CD4-positive, alpha-beta T cell treated with Interleukin-15 for 4 hours (primary cell): ENCODE measurements at places on chromosomes 13 and 19.

- no peak for DNase-seq
These were observed 401.7 kb upstream of the HTR2A start for GRCh38 chr13:47298506-47298905.

DNA sequence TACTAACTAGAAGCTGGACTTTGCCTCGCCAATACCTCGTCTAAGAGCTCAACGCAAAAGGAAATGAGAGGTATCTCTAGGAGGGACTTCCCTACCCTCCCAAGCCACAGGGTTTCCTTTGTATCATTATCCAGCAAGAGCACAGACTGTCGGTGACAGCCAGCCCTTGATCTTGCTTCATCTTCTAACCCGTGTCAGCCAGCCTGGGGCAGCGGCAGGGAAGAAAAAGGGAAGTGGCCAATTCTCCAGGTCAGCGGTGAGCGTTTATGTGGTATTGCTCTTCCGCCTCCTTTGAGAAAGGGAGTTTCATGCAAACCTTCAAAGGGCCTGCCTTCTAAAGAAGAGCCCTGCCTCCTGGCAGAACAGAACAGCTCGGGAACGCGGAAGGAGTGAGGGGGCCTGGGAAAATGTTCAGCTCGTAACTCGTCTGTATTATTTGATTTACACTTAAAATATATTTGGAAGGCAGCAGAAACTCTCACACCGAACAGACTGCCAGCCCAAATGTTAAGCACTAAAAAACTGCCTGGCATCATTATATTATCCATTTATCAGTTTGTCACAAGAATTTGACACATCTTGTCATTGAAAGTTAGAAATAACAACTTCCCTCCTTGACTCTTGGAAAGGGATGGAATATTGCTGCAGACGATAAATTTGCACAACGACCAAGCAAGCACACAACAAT, 41.8 kb downstream of the EFNB2 start:
- DNase-seq = no peak

- DNase-seq = no peak
These were observed 79.2 kb downstream of the SIPA1L3 start for GRCh38 chr19:37986048-37986750.

GRCh38 chr13:102707467-102707866, 12.6 kb upstream of the METTL21C start:
- DNase-seq = no peak

- peak; percentile 42 for DNase-seq
These were observed at the start of gene HCST for GRCh38 chr19:35901854-35902661. Gene HCST, plus strand, starts transcription at chr19:35902529. Its CDS starts 65 bp downstream, at chr19:35902594.

GRCh38 chr19:29622166-29623070, 16.3 kb downstream of the POP4 start:
- peak; percentile 21 for DNase-seq

DNA sequence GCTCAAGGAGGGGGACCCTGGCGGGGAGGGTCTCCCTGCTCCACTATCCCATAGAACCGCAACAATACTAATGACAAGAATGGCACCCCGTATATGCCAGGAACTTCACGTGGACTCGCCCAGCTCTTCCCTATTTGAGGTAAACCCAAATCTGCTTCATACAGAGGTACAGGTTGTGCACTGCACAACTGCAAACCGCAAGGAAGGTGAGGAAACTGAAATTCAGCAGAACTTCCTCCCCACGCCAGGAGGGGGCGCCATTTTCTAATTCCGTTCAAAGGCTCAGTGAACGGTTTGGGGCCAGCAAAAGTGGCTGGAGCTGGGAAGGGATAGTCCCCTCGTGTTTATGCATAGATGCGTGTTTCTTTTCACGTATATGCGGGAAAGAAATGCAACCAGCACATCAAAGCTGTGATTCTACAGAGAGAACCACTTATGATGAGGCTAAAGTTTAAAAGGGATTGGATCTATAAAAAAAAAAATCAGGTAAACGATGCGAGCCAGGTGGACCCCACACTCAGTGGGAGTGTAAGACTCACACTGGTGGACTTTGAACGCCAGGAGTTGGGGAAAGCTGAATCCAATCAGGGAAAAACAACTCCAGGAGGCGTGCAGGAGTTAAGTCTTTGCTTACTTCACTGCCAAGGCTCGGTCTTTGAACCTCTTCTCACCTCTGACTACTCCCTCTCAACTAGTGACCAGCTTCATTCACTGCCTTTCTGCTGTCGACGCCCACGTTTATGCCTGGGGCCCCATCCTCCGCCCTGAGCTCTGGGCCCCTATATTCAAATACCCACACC, 20.3 kb downstream of the C19orf81 start:
- DNase-seq = peak; percentile 21

- DNase-seq = peak; percentile 76
These were observed 1.5 kb downstream of the RGCC start for GRCh38 chr13:41458761-41459431.

- DNase-seq = no peak
These were observed 16.5 kb upstream of the RNF17 start for GRCh38 chr13:24747248-24748060.

DNA sequence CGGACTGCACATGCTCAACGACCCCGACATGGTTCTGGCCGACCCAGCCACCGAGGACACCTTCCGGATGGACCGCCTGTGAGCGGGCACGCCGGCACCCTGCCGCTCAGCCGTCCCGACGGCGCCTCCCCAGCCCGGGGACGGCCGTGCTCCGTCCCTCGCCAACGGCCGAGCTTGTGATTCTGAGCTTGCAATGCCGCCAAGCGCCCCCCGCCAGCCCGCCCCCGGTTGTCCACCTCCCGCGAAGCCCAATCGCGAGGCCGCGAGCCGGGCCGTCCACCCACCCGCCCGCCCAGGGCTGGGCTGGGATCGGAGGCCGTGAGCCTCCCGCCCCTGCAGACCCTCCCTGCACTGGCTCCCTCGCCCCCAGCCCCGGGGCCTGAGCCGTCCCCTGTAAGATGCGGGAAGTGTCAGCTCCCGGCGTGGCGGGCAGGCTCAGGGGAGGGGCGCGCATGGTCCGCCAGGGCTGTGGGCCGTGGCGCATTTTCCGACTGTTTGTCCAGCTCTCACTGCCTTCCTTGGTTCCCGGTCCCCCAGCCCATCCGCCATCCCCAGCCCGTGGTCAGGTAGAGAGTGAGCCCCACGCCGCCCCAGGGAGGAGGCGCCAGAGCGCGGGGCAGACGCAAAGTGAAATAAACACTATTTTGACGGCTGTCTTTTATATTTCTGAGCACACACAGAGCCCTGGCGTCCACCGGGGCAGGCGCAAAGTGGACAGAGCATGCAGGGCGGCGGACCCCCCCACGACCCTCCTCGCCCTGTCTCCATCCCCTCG, 13.6 kb downstream of the COMP start:
- DNase-seq = no peak

DNA sequence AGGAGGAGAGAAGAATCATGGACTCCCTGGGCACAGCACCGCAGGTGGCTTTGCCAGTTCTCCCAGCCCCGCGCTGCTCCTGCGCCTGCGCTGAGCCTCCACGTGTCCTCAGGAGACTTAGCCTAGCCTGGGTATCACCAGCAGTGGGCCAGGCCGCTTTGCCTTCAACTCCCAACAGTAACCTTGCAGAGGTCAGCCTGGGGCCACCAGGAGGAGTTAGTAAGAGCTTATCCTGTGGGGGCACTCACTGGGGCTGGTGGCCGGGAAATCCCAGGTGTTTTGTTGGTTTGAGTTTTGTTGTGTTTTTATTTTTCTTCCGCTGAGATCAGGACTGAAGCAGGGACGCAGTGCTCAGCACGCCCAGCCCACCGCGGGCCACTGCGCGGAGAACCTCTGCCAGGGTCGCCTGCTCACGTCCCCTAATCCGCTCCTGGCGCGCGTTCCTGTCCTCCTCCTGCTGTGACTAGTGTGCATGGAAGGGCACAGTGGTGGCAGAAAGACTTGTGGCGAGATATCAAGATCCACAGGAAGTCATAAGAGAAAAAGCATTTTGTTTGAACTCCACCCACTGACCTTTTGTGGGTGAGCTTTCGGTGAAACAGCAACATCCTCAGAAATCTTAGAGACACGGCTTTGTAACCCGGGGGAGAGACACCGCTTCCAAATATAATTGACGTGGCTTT, 207.4 kb upstream of the RFC3 start:
- DNase-seq = peak; percentile 67

DNA sequence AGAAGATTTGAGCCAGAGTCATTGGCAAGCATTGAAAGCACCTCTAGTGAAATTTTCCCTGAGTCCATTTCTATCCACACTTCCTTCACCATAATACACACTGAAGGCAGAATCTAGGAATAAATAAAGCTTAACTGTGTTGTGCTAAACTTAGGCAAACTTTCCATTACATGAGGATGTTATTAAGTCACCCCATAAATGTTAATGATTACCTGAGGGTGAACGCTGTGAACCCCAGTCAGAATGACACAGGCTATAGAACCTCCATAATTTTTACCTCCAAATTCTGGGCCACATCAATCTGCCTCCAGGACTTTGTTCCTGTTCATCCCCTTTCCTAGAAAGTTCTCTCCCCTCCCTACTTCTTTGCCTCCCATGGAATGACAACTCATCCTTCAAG, 71.0 kb downstream of the RAP2A start:
- no peak for DNase-seq

DNA sequence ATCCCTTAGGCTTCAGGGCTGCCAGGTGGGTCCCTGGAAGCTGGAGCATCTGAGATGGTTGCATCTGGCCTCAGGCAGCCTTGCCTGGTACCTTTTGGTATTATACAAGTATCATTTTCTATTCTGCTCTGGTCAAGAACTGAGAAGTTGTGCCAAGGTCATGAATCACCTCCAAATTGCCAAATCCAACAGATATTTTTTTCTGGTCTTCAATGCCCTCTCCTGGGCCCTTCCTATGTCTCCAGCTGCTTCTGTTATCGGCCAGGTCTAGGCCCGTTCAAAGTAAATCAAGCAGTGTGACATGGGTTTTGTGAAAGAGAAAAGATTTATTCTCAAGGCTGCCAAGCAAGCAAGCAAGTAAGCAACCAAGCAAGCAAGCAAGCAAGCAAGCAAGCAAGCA, 271.1 kb upstream of the MAB21L1 start:
- no peak for DNase-seq

DNA sequence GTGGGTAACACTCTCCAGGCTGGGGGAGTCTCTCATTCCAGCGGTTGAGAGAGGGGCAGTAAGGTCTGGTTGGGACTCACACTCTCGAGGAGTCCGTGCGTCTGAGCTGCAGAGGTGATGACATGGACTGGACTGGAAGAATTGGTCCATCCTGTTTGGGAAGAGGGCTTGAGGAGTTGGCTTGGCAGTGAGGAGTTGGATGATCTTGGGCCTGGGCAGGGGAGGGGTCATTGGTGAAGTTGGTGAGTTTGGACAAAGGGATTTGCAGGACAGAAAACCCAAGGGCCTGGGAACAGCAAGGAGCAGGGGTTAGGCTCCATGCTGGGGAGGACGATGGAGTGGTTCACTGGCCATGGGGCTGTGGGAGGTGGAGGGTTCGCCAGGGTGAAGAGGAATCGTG, 3.7 kb downstream of the PPP1R37 start:
- no peak for DNase-seq

DNA sequence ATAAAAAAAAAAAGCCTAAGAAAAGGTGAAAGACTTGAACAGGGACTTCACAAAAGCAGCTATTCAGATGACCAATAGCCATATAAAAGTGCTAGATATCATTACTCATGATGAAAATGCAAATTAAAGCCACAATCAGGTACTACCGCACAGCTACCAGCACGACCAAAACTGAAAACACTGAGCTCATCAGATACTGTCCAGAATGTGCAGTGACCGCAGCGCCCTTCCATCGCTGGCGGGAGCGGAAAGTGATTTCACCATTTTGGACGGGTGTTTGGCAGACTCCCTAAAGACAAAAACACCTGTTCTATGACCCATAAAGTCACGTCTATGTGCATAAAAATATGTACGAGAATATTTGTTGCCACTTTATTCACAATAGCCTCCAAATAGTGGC, 60.7 kb downstream of the SLC6A16 start:
- DNase-seq = no peak

DNA sequence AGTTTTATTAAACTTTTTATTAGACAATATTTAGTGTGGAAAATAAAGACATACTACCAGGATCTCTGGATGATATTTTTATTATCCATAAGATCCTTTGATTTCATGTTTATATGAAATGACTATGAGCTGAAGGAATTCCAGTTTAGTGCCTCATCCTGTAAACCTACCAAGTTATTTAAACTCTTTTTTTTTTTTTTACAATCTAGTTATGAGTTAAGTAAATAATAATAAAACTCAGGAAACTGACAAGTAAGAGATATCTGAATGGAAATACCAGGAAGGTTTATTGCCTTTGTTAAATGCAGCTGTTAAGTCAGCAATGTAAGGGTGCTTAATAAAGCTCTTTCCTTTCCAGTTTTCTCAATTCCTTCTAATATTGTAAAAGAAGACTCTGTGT, 53.9 kb downstream of the RXFP2 start:
- no peak for DNase-seq

DNA sequence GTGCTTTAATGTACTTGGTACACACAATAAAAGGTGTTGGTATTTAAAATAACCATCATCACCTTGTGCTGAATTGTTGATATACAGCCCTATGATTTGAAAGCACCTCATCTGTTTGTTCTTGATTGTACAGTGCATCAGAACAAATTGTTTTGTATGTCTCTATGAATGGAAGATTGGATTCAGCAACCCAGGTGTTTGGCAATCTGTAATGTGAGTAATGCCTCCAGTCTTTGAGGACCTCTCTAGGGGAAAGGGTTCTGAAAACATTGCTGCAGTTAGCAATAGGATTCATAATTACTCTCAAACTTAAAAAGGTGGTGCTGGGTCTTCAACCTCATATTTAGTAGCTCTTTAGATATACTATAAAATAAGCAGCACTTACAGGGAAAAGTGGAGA, 341.8 kb downstream of the OXGR1 start:
- DNase-seq = no peak

DNA sequence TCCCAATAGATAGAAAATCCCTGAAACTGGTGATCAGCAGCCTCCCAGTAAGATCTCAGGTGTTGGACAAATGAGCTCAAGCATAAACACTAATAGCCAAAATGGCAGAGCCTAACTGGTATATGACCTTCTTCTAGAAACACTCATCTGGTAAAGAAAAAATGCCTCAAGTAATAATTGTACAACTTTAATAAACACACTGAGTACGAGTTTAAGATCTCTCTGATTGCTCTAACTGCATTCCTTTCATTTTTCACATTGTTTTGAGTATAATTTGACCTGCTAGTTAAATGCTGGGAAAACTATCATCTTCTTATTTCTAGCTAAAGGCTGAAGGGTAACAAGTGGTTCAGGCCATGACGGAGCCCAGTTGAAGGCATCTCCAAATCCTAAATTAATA, 2009.5 kb upstream of the PCDH20 start:
- DNase-seq = no peak

- no peak for DNase-seq
These were observed 2.1 kb upstream of the RAD23A start for GRCh38 chr19:12943437-12944044.

DNA sequence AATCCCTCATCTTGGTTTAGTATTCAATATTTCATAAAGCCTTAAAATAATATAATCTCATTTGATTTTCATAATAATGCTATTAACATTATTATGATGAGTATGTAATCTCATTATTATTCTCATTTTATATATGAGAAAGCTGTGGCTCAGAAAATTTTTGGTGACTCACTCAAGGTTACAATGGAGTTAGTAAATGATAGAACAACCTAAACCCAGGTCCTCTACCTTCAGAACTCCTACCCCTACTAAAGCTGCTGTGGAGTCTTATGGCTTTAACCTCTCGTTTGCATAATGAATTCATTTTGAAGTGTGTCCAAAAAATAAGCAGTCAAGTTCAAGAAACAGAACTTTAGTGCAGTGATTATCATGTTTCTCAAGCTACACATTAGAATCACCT, 226.3 kb downstream of the TBC1D4 start:
- DNase-seq = no peak
